ENCODE measurements at places on chromosomes 1 and 21.

- DNase-seq: no peak
These were observed 86.2 kb downstream of the AKT3 start for GRCh38 chr1:243763806-243764205.

DNA sequence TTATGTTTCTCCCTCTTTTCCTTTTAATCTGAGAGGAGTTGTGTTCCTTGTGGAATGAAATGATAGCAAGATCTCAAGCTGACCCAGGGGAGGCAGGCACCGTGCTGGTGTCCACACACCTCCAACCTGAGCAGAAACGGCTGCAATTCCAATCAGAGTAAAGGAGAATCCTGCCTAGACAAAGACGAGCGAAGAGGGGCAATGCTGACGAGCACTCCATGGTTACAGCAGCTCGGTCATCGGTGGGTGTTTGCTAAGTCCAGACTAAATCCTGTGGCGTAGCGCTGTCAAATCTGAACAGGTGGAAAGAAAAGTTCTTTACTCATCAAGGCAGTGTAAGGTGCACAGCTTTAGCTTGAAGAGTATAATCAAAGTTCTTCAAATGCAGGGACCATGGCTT, 74.8 kb downstream of the PLD5 start:
- DNase-seq: no peak

DNA sequence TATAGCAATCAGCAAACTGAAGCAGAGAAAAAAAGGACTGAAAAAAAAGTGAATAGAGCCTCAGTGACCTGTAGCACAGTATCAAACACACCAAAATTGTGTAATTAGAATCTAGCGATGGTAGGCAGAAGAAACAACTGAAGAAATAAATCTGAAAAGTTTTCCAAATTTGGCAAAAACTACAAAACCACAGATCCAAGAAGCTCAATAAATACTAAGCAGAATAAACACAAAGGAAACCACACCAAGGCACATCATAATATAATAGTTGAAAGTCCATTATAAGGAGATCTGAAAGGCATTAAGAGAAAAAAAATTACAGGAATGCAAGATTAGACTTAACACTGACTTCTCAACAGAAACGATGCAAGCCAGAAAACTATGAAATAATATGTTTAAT, 7.1 kb upstream of the IL12RB2 start:
- no peak for DNase-seq

DNA sequence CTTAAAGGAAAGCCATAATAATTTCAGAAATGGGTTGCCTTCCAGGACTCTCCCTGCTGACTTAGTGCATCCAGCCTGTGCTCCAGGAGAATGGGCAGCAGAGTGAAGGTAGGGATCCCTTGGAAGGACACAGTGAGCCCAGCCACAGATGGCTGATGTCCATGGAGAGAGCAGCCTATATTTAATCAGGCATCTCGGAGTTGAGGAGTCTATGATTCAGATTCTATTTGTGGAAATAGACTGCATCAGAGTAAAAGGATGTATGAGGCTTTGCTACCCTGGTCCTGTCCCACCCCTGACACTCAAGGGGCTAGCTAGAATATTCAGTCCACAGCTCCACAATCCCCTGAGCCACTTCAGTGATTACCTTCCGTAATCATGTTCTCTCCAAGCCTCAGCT, 43.8 kb upstream of the PBX1 start:
- DNase-seq: no peak

GRCh38 chr1:202272103-202272845, 69.5 kb downstream of the UBE2T start:
- DNase-seq: no peak

GRCh38 chr1:202848191-202848542, 37.4 kb downstream of the PCAT6 start:
- peak; percentile 42 for DNase-seq

- no peak for DNase-seq
These were observed 210.0 kb downstream of the SLC45A1 start for GRCh38 chr1:8527941-8528340.

All from GM12892 (cell line).